ENCODE measurements at places on chromosomes 1 and 21.

DNA sequence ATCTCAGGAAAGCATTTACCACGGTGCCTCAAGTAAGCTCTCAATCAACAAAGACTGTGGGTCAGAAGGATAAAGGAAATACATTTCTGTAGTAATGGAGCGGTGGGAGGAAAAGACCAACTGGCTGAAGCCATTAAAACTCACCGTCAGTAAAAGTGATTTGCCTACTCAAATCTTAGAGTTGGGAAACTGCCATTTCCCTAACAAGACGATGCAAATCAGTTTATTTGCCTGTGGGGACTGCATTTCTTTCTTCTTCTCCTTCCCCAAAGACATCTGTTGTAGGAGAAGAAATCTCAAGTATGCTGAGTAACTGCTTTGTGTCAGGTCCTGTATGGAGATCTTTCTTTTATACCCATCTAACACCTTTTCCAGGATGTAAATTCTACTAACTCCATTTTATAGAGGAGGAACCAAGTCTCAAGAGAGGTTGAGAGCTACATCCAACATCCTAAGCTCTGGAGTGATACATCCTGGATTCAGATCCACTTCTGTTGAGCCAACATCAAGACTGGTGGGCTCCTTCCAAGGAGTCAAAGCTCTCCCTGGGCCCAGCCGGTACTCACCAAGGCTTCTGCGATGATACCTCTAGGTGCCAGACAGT is 219.3 kb upstream of the FGGY start:
- DNase-seq = no peak

- DNase-seq = no peak
Observed at GRCh38 chr1:181486098-181486420, 2.7 kb downstream of the CACNA1E start.

DNA sequence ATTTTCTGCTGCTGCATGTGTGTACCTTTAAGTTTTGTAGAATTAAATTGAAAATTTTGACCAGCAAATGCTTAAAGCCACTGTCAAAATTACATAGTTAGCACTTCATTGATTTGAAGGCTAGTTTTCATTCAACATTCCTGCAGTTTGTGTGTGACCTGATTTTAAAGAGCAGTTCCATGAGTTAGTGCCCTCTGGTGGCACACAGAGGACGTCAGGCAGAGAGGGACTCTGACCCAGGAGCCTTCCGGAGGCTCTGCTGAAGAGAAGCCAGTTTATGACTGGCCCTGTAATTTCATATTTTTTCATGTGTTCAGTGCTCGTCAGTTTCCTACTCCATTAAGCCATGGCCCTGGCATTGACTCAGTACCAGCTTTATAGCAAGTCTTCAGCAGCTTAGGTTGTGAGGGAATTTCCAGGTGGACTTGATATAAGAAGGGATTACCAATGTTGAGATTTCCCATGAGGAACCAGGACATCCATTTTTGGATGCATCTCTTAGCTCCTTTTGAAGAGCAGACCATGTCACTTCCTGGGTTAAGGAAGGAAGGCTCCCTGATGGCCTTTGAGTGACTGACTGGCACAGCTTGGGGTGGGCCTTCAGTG is 104.7 kb downstream of the CAMTA1 start:
- no peak for DNase-seq

- no peak for DNase-seq
Observed at GRCh38 chr1:52455686-52456085, 51.3 kb downstream of the PRPF38A start.

DNA sequence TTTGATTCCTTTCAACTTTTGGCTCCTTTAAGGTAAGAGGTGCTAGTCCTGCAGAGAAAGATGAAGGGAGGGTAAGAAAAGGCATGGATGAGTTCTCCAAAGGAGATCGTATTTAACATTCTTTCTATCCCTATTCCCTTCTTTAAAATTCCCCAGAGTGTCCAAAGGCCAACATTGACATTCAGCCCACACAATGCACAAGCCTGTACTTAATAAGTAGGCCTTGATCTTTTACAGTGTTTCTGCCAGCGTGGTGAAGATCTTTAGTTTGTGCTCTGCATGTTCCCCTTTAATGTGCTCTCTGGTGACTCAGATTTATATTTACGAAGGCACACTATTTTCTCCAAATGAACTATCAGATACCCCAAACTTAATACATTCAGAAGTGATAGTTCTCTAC is 582.5 kb upstream of the RGS18 start:
- DNase-seq = no peak

GRCh38 chr21:45248301-45248892 is 39.3 kb downstream of the POFUT2 start:
- no peak for DNase-seq

- DNase-seq = no peak
Observed at GRCh38 chr21:16279731-16280581, 550.2 kb downstream of the USP25 start.

DNA sequence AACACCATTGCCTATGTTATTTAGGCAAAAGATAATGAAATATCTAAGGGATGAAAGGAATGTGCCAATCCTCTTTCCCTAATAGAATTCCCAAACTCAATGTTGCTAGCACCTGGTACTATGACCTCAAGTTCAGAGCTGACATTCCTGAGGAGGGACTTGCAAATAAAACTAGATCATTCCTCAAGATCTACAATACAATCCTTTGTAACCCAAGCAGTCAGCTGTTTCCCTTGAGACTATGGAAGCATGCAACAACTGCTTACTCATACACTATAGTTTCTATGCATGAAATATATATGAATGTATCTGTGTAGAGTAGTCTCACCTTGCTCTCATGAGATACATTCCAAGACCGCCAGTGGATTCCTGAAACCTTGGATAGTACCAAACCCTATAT is 65.0 kb downstream of the ABL2 start:
- no peak for DNase-seq

DNA sequence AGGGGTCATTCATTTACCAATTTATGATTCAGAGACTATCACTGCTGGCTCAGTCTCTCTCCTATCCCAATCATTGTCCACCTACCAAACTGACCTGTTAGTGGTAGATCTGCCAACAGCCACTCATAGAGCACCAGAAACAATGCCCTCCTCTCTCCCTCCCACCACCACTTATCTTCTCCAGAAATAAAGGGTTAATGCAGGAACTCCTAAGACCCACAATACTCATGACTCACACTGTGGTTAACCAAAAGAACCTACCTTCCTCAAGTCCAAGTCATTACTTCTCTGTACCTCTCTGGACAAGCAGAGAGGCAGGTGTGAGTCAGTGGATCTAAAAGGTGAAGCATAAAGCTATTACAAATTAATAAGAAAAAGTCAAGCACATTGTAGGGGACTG is 40.9 kb upstream of the CAMK1G start:
- no peak for DNase-seq

DNA sequence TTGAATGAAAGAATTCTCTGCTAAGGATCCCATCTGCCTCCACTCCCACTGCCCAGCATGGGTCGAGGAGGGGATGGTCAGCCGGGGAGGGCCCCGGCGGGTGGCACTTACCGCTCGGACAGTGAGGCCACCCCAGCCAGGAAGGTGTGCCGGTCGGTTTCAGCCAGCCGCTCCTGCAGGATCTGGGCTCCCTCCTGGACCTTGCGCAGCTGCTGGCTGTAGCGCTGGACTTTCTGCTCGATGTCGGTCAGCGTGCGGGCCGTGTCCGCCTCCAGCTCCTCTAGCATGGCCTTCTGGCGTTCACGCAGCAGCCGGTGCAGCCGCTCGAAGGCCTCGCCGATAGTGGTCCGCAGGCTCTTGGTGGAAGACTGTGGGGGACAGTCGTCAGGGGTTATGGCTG is 22.3 kb downstream of the TRIM62 start:
- no peak for DNase-seq

GRCh38 chr1:9652379-9653209 is 1.1 kb downstream of the PIK3CD start:
- DNase-seq = no peak

DNA sequence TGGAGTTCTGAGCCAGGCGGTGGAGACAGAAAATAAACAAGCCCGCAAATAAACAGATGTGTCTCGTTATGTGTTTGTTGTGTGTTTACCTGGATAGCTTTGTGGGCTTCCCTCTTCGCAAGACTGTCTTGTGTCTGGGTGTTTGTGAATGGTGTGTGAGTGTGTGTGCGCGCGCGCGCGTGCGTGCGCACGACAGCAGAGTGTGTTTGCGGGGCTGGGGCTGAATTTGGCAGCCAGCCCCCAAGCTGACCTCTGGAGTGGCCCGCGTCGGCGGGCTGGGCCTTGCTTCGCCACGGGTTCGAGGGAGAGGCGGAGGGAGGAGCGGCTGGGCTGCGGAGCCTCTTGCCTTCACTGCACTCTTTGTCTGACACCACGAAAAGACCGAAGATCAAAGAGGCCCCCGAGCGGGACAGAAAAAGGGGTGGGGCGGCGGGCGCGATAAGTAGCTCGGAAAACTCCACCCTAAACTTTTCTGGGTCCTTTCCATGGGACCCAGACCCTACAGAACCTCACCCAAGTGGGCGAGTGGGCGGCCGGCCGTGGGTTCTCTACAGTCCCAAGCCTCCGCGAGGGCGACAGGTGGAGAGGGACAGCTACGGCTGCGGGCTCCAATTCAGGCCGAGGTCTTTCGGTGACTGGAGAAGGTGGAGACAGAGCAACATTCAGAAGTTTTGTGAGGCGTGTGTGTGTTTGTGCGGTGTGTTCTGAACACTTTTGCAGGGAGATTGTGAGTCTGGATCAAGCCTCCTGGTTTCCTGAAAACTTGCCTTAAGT is 14.5 kb downstream of the PAX7 start:
- DNase-seq = no peak

DNA sequence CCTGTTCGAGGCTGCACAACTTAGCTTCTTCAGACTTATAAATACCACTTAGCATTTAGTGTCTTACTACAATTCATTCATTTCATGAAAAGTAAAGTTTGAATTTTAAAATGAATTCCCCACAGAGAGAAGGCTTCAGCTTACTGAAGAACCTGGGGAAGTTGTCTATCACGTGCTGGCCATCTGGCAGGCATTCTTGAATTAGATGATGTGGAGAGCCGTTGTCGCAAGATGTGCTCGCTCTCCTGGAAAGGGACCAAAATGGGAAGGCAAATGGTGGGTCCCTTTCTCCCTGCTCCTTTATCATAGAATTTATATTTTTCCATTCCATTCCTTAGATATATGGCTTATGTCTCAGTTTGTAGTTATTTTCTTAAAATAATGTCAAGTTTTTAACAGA is 90.5 kb downstream of the CD247 start:
- no peak for DNase-seq

- no peak for DNase-seq
Observed at GRCh38 chr1:201217146-201217545, 26.5 kb downstream of the IGFN1 start.

DNA sequence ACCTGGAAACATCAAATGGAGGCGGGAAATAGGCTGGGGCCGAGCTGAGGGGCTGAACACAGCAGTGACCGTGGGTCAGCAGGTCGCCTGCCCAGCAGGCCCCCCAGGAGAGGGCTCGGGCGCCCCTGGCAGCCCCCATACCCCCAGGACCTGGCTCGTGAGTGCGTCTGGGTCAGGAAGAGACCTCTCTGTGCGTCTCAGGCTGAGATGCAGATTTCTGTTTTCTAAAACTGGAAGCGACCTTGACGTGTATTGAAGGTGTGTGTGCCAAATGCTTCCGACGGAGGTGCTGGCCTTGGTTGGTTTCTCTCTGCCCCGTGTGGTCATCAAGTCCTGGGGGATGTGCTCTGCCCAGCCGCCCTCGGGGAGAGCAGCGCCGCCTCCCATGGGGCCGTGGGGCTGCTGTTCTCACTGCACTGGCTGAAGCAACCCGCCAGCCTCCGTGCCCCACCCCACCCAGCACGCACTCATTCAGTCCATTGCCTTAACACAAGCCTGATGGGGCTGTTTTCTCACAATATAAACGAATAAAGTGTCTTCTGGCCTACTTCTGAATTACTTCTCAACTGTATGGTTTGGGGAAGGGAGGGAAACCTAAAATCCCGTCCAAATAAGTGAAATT is 7.4 kb downstream of the PEX10 start:
- DNase-seq = no peak

DNA sequence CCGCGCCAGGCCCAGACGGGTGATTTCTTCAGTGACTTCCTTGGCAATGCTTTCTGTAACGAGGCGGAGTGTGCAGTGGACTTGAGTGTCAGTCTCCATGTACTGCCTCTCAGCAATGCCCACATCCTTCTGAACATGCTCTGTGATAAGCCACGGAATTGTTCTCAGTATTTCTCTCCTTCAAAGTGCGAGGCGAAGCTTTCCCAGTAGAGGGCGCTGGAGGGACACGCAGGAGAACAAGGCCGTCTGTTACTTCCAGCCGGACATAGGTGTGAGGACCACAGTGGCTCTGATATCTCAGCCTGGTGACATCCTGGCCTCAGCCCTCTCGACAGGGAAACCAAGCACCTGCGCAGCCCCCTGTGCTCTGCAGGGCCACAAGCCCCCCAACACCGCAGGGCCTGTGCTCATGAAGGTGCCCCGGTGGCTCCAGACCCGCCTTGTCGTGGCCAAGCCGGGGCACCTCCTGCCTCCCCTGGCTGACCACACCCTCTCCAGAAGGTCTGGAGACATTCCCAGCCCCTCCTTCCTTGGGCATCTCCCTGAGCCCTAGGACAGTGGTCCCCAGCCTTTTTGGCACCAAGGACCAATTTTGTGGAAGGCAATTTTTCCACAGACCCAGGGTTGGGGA is 46.1 kb upstream of the BACE2 start:
- no peak for DNase-seq

GRCh38 chr1:168202941-168203654 is 22.7 kb upstream of the SFT2D2 start:
- no peak for DNase-seq

- DNase-seq = no peak
Observed at GRCh38 chr1:23664837-23665795, 26.5 kb upstream of the RPL11 start.

DNA sequence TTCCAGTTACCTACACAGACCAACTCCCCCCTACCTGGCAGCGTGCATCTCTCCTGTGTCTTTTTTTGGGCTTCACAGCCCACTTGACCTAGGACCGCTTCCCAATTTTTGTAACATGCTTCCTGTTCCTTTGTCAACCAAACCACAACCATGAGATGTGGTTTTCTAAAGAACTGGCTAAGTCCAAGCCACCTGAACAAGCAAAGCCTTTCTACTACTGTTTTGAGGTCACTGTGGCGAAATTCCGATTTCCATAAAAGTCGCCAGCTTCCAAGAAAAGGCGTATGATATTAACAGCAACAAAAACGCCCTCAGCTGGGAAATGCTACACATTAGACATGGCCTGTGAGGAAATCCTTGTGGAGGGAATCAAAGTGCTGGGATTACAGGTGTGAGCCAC is 12.7 kb upstream of the AK2 start:
- DNase-seq = no peak

DNA sequence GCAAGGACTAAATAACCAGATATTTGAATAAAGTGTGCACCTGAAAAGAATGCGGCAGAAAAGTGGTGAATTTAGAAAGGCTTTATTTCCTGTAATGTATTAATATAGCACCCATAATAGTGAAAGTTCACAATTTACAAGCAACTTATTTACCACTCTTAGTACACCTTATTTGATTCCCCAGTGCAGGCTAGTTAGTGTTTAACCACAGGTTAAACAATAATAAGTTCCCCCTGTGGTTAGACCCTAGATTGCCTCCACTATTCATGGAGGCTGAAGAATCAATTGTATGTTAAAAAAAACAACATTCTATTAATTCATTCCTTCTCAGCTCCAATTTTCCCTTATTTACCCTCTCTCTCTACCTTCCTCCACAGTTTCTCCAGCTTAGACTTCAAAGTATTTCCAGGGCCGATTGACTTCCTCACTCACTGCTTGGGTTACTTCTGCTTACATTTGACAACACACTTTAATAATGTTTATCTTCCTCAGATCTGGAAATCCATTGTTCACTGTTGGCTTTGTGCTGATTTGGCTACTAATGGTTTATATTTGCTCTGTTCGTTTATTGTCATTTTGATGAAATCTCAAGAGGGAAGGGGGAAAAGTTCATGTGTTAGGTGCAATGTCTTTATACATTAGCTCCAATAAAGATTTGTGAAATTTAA is 796.3 kb downstream of the BRINP3 start:
- DNase-seq = no peak
